ENCODE measurements at places on chromosomes 6 and 20.

DNA sequence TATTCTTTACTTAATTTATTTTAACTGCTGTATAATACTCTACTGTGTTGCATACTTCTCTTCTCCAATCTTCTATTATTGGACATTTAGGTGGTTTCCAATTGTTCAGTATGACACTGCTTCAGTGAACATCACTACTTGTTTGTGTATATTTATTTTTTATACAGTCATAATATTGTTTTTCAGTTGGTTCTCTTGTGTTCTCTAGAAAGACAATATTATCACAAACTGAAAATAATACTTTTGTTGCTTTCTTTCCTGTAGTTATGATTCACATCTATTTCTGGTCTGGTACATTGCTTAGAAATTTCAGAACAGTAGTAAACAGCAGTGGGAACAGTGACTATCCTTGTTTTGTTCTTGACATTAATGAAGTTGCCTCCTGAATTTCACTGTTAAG, 62.8 kb upstream of the GTSF1L start:
- no peak for DNase-seq

DNA sequence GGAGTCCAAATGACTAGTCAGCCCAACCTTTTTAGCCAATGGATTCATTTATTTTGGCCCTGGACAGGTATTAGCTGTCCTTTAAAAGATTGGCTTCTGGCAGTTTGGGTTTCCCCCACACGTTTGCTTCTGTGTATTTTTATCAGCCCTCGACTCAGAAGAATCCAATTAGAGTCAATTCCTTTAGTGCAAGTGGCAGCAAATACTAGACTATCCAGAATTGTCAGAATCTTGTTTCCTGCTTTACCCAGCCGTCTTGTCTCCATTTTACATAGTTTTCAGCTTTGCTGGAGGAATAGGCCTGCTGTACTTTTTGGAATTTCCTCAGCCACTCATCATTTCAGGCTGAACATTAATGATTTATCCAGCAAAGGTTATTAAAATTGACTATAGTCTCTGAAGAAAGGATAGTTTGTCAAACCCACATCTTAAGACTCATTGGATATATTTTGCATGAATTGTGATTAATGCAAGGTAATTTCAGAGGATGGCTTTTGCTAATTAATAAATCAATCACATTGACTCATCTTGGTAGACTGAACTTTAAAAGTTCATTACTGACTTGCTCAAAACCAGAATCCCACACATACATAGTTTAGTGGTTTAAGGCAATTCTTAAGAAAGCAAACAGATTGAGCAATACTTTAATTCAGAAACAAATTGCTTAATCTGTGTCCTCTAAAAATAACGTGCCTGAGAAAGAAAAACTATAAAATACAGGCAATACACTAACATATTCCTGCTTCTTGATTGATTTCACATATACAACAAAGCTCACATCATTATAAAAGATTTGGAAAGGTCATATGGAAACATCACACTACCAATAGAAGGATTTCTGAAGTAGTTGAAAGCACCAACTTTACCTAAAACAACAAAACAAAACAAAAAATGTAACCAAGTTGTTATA, 62.9 kb upstream of the ZNF217 start:
- DNase-seq = no peak

DNA sequence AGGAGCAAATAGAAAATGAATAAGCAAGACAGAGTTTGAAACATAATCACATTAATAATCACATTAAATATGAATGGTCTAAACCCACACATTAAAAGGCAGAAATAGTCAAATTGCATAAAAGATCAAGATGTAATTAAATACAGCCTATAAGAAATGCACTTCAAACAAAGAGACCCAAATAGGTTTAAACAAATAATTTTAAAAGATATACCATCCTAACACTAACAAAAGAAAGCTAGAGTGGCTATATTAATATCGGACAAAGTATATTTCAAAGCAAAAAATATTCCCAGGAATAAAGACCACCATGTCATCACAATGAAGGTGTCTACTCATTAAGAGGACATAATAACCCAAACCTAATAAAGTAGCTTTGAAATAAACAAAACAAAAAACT, 140.2 kb downstream of the WDR27 start:
- DNase-seq = no peak

DNA sequence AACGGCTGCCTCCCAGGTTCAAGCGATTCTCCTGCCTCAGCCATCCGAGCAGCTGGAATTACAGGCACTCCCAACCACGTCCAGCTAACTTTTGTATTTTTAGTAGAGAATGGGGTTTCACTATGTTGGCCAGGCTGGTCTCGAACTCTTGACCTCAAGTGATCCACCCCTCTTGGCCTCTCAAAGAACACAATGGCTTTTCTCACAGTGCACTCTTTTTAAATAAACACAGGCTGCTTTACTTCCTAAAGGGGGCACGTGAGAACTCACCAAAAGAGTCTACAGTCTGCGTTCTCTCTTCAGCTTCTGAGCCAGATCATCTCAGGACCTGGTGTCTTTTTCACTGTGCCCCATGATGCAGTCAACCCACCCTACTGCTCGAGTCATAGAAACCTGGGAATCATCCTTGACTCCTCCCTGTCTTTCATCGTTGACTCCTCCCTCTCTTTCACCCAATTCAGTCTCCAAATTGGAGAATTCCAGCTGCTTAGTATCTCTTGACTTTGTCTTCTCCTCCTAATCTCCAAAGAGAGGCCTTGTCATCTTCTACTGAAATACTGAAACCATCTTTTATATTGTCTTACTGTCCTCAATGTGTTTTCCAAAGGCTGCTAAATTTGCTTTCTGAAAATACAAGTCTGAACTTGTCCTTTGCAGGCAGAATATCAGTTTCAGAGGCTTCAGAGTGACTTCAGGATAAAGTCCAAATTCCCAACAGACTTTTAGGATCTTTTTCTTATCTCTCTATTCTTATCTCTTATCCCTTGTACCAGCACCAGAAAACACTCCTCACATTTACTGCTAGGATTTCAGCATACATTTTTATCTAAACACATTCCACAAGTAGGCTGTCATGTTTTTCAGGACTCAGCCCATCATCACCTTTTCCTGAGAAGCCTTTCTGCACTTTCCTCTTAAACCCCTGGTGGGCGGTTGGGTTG, 323.4 kb downstream of the SYNE1 start:
- no peak for DNase-seq

- DNase-seq = no peak
These were observed 63.9 kb downstream of the PDE10A start for GRCh38 chr6:165599121-165599520.

GRCh38 chr6:53640361-53640760, 25.2 kb downstream of the KLHL31 start:
- DNase-seq = no peak

GRCh38 chr6:156885562-156885961, 108.4 kb downstream of the ARID1B start:
- no peak for DNase-seq

GRCh38 chr20:51350941-51351631, 191.4 kb downstream of the NFATC2 start:
- no peak for DNase-seq

DNA sequence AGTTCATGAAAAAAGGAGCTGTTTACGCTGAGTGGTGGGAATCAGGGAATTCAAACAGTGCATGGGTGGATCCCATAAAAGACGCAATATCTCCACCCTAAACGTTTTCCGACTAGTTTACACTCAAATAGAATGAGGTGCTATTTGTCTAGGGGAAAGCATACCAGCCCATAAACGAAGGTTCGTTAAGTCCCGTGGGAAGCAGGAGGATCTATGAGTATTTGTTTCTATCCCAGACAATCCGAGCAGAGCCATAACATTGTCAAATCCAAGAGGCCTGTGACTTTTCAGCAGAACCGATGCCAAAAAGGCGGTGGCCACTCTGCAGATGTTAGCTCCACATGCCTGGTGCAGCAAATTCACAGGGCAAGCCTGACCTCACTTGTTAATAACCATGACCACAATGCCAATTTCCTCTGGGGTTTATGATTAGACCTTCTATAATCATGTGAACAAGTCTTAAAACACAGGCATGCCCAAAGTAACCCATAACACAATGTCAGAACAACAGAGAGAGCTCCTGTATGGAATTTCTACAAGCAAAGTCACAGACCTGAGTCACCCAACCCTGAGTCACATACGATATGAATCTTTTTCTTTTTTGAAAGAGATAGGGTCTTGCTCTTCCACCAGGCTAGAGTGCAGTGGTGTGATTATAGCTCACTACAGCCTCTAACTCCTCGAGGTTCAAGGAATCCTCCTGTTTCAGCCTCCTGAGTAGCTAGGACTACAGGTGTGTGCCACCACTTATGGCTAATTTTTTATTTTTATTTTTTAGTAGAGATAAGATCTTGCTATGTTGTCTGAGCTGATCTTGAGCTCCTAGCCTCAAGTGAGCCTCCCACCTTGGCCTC, 123.3 kb downstream of the KIF13A start:
- DNase-seq = no peak

- no peak for DNase-seq
These were observed 47.0 kb upstream of the PRL start for GRCh38 chr6:22343864-22344263.

Measured in CD4-positive, alpha-beta T cell treated with Interleukin-1 beta for 1 hour (primary cell).